ENCODE measurements at places on chromosomes 7 and 10.

- DNase-seq: no peak
Observed at GRCh38 chr10:74672430-74673165, 153.8 kb upstream of the KAT6B start.

DNA sequence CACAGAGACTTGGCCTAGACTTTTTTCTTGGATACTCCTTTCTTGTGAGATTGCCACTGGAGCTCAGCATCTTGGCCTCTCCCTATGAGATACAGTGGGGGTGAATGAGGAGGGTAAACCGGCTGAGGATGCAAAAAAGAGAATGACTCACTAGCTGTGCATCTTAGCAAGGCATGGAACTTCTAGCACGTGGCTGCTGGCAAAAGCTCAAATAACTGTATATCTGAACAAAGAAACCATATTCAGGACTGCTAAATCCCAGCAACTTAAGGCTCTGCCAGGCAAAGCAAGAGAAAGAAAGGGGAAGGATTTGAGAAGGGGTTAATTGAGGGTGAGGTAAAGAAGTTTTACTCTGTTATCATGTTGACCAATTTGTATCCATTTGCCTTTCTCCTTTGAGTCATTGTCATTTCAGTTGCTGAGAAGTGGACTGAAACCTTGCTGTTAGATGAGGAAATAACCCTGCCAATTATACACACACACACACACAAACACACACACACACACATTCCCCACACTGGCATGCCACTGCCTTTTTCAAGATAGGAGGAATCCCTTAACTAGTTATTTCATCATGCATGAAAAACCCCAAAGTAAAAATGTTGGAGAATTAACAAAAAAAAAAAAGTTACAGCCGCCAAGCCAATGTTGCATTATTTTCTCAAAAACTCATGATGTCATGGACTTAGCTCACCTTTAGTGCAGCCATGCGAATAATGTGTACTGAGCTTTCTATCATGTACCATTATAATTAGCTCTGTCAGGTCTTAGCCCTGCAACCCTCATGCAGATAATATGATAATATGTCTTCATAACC, 997.3 kb downstream of the LRMDA start:
- DNase-seq: peak; percentile 89

- no peak for DNase-seq
Observed at GRCh38 chr10:4835494-4835918, 9.5 kb downstream of the AKR1E2 start.

- no peak for DNase-seq
Observed at GRCh38 chr10:126628746-126629145, 41.7 kb downstream of the C10orf90 start.

DNA sequence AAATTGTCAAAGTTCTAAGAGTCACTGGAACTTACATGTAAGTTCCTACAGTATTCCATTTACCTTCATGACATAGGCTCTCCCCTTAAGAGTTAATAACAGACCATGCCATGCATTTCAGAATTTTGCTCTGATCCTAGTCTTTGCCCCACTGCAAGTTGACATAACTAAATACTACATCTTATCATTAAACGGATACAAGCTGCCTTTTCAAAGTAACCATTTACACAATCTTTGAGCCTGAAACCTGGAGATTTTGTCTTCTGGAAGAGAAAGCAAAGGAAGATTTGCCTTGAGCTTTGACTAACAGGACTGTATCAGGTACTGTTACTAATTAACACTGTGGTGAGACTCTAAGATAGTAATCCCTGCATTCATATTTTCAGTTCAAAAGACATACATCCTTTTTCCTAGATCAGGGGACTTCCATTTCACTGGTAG, 9.3 kb upstream of the AKR1D1 start:
- peak; percentile 26 for DNase-seq

GRCh38 chr10:11325817-11326216, 285.6 kb downstream of the USP6NL start:
- peak; percentile 59 for DNase-seq

DNA sequence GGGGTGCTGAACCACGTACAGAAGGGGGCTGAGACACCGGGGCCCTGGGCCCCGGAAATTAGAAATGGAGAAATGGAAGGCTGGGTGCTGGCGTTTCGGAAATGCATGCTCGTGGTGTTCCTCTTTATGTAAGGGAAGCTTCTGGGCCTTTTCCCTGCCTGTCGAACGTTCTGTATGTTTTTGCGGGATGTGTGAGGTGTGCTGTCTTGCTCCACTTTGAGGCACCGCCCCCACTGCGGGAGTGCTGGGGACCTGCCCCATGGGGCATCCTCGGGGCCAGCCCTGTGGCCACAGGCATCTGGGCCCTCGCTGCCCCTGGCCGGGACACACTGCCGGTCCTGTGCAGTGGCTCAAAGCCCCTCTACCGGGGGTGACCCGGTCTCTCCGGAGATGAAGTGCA, 1.7 kb upstream of the VENTX start:
- DNase-seq: no peak

DNA sequence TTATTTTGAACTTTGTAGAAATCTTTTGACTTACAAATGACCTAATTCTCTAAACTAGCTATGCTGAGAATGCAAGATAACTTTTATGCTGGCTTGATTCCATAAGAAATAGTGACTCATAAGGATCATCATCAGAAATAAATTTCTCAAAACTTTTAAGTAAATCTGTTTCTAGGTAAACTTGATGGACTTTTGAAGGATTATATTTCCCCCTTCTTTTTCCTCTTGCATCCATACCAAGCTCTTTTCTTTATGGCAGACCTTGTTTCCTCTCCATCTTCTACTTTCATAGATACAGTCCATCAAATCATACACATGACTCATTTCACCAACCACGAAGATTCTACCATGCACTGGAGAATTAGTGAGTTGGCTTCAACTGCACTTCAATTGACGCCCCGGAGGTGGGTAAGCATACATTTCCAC, 336.3 kb downstream of the KCNMA1 start:
- no peak for DNase-seq

All from umbilical cord (tissue), 2 donors.